ENCODE measurements at places on chromosomes 5 and 9.

- DNase-seq, result no peak
These were observed 4.5 kb upstream of the TMEM252 start for GRCh38 chr9:68545033-68545705.

GRCh38 chr5:43034591-43034968, 5.5 kb downstream of the ANXA2R start:
- peak; percentile 16 for DNase-seq

DNA sequence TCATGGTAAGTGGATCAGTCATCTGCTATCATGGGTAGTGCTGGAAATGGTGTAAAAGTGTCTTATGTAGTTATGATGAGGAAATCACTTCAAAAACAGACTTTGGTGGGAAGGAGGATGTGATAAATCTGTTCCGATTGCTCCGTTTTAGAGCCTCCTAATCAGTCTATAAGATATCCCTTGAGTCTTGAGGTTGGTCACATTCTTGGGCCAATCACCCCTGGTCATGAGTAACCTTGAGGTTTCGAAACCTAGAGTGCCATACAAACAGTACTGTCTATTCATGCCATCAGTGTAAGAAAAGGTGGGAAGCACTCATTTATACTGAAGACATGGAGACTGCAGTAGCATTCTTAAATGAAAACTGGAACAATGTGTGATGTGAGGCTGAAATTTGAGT, 45.8 kb downstream of the LRRTM2 start:
- DNase-seq, result no peak

- no peak for DNase-seq
These were observed 124.5 kb downstream of the ASTN2 start for GRCh38 chr9:117290306-117290840.

GRCh38 chr9:6355728-6356127, 27.6 kb downstream of the TPD52L3 start:
- no peak for DNase-seq

GRCh38 chr9:132020272-132020671, 59.4 kb downstream of the MED27 start:
- DNase-seq, result no peak
